ENCODE measurements at places on chromosomes 1 and 21.

DNA sequence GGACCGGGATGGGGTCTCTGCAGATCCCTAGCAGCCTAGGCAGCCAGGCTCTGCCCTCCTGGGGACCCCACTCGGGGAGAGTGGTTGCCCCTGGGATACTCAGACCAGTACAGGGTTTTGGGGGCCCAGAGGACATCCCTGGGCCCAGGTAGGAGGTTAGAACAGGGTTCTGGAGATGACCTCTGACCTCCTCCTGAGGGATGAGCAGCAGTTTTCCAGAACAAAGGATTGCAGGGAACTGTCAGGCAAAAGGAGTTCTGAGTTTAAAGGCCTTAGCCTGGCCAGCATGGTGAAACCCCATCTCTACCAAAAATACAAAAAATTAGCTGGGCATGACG is 20.4 kb upstream of the VPS13D start:
- no peak for DNase-seq

DNA sequence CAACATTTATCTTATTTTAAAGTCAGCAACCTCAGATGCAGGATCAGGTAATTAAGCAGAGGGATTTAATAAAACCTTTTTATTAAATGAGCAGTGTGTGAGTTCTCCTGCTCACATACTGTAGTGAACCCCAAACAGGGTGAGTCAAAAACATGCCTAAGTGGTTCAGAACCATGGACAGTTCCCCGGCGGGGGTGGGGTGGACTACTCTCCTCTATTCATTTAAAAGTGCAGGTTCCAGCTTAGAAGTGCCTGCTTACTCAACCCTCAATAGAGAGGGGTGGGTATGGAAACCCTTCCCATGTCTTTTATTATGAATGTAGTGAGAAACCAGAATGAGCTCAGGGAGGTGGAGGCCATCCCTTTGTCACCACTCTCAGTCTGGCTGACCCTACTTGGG is 397.9 kb downstream of the HHAT start:
- DNase-seq = peak; percentile 58

GRCh38 chr1:197184190-197184589 is 37.7 kb upstream of the ASPM start:
- no peak for DNase-seq

GRCh38 chr1:78075621-78076020 is 29.9 kb downstream of the GIPC2 start:
- DNase-seq = no peak

DNA sequence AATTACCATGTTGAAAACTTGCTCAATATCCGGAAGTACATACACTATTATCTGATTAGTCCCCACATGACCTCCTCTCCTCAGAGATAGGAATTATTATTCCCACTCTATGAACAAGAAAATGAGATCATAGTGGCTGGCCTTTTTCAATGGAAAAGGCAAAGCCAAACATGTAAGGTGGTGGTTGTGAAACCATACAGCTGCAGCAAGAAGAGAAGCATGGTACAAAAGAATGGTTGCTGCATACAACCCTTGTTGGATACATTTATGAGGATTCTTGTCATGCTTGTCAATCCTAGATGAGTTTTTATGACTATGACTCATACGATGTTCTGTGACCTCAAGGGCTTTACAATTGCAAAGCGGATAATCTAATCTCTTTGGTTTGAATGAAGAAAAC is 514.7 kb downstream of the PLPP3 start:
- no peak for DNase-seq

GRCh38 chr1:204854286-204854685 is 16.4 kb upstream of the NFASC start:
- DNase-seq = no peak

DNA sequence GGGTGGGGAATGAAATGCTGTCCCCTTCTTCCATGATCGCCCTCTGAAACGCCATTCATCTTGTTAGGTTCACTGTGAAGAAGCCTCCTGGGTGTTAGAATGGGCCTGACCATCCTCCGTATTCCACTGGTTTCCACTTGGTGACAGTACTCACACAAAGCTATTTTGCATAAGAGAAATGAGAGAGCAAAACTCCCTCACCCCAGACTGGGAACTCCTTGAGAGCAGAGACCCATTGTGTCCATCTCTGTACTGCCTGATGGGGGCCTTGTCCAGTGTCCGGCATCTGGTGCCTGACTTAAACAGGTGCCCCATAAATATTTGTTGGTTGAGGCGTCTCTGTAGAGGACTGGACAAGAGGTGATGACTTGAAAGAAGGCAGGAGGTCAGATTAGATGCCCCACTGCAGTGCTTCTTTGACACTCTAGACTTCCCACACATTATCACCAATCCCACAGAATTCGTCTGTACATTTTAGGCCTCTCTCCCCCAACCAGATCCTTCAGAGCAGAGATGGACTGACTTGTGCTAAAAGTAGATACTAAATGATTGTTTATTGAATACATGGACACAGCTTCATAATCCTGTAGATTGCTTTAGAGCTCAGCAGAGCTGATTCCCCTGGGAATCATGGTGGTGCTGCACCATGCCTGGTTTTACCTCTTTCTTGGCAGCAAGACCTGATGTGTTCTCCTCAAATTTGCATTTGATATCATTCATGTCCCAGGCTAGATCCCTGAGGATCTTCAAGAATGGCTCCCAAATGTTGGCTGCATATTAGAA is 22.4 kb upstream of the KCNA2 start:
- DNase-seq = no peak

- DNase-seq = no peak
Observed at GRCh38 chr1:95003433-95003738, 69.4 kb downstream of the ALG14 start.

- DNase-seq = no peak
Observed at GRCh38 chr1:167683641-167684502, 37.9 kb upstream of the MPZL1 start.

DNA sequence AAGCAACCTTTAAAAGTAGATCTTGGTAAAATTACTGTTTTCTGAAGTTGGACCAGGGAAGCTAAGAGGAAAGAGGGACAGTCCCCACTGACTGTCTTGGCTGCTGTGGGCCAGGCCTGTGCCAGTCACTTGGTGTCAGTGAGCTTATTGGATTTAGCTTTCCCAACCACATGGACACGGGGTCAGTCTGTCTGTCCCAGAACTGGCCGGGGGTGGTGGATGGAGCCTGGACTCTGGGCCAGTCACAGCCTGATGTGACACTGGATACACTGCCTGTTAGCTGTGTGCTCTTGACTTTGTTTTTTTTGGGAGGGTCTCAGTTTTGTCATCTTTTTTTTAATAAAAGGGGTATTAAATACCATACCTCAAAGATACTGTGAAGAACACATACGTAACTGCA is 96.7 kb downstream of the GALNT2 start:
- peak; percentile 47 for DNase-seq

- DNase-seq = no peak
Observed at GRCh38 chr21:17488620-17489019, 24.2 kb upstream of the CXADR start.

DNA sequence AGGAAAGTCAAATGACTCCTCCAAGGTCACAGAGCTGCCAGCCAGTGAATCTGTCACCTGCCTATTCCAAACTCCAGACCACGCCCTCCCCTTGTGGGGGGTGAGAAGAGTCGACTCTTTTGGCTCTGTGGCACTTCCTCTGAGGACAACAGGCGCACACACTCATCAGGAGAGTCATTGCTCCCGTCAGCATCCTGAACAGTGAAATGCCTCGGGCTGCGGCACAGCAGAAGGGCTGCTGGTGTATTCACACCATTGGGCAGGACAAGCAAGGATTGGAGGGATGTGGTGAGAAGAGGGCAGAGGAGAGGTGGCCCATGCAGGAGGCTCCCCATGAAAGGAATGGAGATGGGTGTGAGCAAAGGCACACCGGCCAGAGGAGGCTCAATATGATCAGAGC is 239.0 kb downstream of the TOMM20 start:
- DNase-seq = no peak

GRCh38 chr1:224852901-224853568 is 76.4 kb upstream of the DNAH14 start:
- DNase-seq = no peak

GRCh38 chr1:90876101-90876500 is 145.7 kb downstream of the ZNF644 start:
- DNase-seq = no peak

- DNase-seq = no peak
Observed at GRCh38 chr1:184145083-184145482, 93.6 kb downstream of the TSEN15 start.

DNA sequence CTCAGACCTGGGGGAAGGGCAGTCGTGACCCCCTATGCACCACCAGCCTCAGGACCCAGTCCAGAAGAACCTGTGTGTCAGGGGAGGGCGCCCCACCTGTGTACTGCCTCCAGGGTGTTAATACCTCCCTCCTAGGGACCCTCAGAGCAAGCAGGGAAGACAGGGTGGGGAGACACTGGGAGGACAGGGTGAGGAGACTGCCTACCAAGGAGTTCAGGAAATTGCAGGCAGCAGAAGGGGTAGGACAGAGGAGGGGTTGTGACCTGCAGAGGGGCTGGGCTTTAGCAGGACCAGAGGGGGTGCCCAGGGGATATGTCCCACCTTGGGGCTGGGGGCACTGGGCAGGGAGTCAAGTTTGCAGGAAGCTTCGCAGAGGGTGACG is 5.2 kb downstream of the C21orf58 start:
- DNase-seq = no peak

- DNase-seq = no peak
Observed at GRCh38 chr1:10678852-10679251, 117.6 kb downstream of the CASZ1 start.
